Activated CD4-positive, alpha-beta T cell treated with anti-CD3 and anti-CD28 coated beads, Interleukin-2, amount 50 U/mL, for 4 hours (primary cell): ENCODE measurements at places on chromosomes 4 and X.

- no peak for DNase-seq
Observed at GRCh38 chr4:73855406-73855805, 2.3 kb downstream of the PF4V1 start.

- no peak for DNase-seq
Observed at GRCh38 chrX:150364347-150365050, 1.4 kb downstream of the MAMLD1 start.

- DNase-seq, result peak; percentile 75
Observed at GRCh38 chrX:40175511-40176350, 78.0 kb upstream of the BCOR start.

DNA sequence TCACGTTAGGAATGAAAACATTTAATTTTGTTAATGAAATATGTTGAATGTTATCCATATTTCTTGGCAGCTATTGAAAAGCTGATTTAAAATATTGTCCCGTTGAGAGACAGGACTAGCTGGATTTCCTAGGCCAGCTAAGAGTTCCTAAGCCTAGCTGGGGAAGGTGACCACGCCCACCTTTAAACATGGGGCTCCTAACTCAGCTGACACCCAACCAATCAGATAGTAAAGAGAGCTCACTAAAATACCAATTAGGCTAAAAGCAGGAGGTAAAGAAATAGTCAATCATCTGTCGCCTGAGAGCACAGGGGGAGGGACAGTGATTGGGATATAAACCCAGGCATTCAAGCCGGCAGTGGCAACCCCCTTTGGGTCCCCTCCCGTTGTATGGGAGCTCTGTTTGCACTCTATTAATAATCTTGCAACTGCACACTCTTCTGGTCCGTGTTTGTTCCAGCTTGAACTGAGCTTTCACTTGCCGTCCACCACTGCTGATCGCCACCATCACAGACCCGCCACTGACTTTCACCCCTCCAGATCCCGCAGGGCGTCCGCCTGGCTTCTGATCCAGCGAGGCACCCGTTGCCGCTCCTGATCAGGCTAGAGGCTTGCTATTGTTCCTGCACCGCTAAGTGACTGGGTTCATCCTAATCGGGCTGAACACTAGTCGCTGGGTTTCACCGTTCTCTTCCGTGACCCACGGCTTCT is 308.9 kb downstream of the GLUD2 start:
- no peak for DNase-seq

- DNase-seq, result no peak
Observed at GRCh38 chr4:81609844-81610243, 138.1 kb upstream of the RASGEF1B start.

DNA sequence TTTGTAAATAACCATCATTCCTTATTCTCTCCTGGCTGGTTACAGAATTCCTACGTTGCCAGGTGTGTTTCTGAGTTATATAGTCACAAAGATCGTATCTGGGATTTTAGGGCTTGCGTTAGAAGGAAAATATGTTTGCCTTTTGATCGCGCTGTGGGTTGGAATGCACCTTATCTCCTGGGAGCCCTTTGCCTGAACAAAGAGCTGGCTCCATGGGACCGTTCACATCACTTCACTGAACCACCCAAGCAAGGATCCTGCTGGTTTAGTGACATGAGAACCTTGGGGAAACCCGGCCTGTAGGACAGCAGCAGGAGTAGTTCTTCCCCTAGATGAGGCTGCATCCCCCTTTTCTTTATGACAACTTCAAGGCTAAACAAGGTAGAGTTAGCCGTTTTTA is 51.6 kb downstream of the RS1 start:
- DNase-seq, result no peak

- no peak for DNase-seq
Observed at GRCh38 chr4:120078216-120078615, 11.6 kb upstream of the MAD2L1 start.

GRCh38 chrX:259692-260355 is 21.4 kb upstream of the PLCXD1 start:
- no peak for DNase-seq

GRCh38 chr4:10083861-10084641 is 32.5 kb downstream of the WDR1 start:
- no peak for DNase-seq

DNA sequence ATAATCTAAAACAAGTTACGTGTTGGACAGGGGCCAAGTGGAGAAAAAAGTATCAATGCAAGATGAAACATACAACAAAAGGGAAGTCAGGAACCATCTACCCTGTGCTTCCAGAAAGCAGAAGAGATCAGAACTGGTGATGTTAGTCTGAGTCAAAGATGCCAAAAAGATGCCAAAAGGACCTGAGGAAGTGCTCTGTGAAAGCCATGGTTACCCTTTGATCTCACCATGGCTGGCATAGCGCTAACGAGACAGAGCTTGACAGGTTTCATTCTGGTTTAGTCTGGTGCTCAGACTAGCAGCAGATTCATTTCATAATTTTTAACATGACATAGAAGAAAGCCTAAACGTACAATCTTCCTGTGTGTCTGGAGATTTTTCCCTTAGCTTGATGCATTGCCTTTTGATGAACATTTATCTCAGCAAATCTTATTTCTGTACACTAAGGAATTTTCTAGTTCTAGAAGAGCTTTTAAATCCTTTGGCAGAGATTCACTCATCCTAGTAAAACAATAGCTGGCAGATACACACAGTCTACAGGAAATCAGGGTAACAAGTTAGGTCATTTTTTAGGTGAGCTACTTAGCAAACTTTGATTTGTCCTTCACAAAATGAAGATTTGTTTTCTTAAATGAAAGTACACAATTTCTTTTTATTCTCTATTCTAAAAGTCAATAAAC is 87.7 kb downstream of the COL25A1 start:
- DNase-seq, result no peak

DNA sequence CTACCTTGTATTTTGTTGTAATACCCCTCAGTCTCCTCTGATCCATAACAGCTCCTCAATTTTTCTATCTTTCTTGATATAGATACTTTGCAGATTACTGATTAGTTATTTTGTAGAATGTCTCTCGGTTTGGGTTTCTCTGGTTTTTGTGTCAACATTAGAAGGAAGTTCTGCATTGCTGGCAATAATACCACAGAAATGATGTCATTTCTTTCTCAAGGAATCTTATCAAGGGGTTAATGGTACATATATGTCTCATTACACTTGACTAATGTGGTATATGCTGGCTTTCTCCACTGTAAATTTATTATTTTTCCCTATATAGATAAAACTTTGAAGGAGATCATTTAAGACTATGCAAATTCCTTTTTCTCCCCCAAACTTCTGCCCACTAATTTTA is 183.6 kb upstream of the DKK2 start:
- DNase-seq, result no peak

DNA sequence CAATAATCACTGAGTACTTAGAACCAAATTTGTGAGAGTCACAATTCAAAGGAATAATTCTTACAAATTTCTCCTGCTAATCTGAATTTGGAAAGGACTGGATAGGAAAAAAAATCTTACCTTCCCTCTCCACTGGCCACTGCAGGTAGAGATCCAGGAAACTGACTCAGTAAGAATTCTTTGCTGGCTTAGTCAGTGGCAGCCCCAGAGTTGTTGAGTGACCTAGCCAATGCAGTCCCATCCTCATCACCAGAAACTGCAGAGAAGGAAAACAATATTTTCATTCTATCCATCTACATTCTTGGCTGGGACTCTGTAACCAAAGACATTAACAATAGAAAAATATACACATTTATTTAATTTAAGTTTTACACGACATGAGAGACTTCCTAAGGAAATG is 572.0 kb downstream of the ADGRL3 start:
- no peak for DNase-seq

GRCh38 chr4:19930742-19931141 is 321.0 kb upstream of the SLIT2 start:
- no peak for DNase-seq

- DNase-seq, result no peak
Observed at GRCh38 chr4:183118141-183118540, 19.1 kb downstream of the WWC2 start.

DNA sequence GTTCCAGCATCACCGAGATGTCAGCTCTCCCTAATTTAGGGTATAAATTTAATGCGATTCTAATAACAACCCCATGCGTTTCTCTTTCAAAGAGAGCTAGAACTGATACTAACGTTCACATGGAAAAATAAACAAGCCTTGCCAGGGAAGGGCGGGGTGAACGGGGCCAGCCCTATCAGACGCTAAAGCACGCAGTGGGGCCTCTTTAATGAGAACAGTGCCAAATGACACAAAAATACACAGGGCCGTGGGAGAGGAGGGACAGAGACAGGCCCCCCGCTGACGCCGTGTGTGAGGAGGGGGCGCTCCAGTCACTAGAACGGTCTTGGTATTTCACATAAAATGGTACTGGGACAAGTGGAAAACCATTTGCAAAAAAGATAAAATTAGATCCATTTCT is 21.3 kb upstream of the ADRA2C start:
- no peak for DNase-seq

DNA sequence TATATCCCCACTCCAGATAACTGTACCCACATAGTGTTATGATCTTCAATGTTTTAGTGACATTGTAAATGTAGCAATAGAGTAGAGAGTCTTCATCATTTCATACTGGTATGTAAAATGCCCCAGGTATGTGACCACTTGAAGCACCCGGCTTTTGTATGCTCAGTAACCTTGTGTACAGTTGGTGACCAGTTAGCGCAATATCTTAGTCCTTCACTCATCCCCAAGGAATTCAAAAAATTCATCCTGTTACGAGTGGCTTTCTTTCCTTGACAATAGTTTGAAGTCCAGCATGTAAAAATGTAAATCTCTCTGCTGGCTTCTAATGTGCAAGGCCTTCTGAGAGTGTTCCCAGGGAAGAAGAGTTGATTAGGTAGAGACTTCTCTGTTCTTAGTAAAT is 145.6 kb downstream of the ARX start:
- no peak for DNase-seq

- DNase-seq, result no peak
Observed at GRCh38 chrX:70332600-70332999, 42.7 kb downstream of the KIF4A start.

DNA sequence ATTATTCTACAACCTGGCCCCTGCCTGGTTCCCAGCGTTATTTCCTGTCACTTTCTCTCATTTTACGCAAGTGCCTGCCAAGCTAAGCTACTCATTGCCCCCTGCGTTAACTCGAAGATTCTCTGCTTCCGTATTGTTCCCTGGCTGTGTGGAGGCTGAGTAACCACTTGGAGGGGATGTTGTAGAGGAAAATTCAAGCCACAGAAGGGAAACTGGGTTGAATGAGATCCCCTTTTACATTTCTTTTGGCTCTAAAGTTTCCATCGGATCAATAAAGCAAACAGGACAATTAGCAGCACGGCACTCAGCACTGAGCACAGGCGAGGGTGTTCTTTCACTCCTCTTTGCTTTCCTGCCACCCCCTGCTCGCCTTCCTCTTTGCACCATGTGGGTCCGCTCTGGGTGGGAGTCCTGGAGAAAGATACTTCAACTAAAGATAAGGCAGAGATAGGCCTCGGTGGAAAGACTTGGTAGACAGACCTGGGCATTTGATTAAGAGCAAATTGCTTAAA is 4.2 kb upstream of the TMSB4X start:
- peak; percentile 35 for DNase-seq

- DNase-seq, result no peak
Observed at GRCh38 chr4:151725087-151725486, 35.7 kb downstream of the GATB start.

- DNase-seq, result no peak
Observed at GRCh38 chr4:144355811-144356757, 215.6 kb upstream of the GYPA start.

- DNase-seq, result no peak
Observed at GRCh38 chr4:55087009-55087912, 38.1 kb downstream of the KDR start.

DNA sequence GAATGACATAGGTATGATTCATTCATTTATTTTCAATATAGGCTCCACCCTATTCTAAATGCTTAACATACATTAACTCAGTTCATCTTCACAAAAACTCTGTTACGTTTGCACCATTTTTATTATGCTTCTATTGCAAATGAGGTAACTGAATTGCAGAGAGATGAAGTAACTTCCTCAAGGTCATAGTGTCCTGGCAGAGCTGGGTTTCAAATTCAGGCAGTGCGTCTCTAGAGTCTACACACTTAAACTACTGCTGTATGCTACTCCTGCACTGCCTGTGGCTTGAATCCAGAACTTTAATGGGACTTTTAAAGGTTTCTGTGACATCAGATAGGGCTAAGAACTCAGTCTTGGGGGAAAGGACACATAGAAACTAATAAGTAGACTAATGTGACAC is 413.4 kb downstream of the UBE2NL start:
- no peak for DNase-seq

- no peak for DNase-seq
Observed at GRCh38 chr4:16606691-16607090, 291.8 kb downstream of the LDB2 start.

- DNase-seq, result no peak
Observed at GRCh38 chrX:105865709-105866108, 43.4 kb downstream of the NRK start.

- DNase-seq, result no peak
Observed at GRCh38 chr4:24705016-24705753, 90.2 kb upstream of the SOD3 start.

- no peak for DNase-seq
Observed at GRCh38 chrX:153339662-153340061, 5.7 kb downstream of the ZNF275 start.

GRCh38 chr4:42101446-42101975 is 50.9 kb downstream of the BEND4 start:
- no peak for DNase-seq

GRCh38 chrX:45537936-45538335 is 337.3 kb upstream of the DIPK2B start:
- DNase-seq, result no peak
